Stimulated activated CD4-positive, alpha-beta T cell treated with anti-CD3 and anti-CD28 coated beads, Interleukin-1b, Interleukin-23, amount 100 ng/mL, for 1 hour (primary cell): ENCODE measurements at places on chromosomes 2 and 18.
A peak's percentile ranks its signal among the peaks of the same experiment; 100 is the strongest.

- DNase-seq: no peak
Observed at GRCh38 chr2:96501471-96501874, 3.7 kb downstream of the NEURL3 start.

DNA sequence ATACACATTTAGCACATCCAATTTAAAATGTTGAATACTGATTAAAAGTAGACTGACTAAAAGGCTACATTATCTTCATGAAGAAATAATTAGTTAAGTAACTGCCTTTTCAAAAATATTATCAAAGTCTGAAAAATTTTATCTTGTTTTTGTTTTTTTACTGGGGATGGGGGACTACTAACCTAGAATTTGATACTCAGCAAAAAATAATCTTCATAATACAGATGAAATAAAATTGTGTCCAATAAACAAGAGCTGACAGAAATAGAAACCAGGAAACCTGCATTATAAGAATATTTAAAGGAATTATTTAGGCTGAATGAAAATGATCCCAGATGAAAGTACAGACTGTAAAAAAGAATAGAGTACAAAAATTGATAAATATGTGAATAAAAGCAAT is 200.7 kb upstream of the RGPD4 start:
- no peak for DNase-seq

DNA sequence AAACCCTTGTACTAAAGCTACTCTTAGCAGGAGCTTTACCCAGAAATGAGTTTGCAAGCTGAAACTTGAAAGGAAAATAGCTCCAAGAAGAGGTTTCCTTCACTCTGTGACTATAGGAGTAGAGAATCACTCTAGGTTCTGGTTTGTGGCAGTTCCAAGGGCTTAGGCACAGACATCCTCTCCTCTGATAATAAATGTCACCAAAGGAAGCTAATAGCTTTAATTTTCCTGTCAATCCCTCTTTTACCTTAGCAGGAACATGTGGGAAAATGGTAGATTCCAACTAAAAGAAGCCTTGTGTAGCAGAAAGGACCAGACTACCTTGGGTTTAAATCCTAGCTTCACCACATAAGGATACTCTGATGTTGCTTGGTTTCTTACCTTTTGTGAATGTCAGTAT is 104.0 kb downstream of the FSHR start:
- DNase-seq: no peak

DNA sequence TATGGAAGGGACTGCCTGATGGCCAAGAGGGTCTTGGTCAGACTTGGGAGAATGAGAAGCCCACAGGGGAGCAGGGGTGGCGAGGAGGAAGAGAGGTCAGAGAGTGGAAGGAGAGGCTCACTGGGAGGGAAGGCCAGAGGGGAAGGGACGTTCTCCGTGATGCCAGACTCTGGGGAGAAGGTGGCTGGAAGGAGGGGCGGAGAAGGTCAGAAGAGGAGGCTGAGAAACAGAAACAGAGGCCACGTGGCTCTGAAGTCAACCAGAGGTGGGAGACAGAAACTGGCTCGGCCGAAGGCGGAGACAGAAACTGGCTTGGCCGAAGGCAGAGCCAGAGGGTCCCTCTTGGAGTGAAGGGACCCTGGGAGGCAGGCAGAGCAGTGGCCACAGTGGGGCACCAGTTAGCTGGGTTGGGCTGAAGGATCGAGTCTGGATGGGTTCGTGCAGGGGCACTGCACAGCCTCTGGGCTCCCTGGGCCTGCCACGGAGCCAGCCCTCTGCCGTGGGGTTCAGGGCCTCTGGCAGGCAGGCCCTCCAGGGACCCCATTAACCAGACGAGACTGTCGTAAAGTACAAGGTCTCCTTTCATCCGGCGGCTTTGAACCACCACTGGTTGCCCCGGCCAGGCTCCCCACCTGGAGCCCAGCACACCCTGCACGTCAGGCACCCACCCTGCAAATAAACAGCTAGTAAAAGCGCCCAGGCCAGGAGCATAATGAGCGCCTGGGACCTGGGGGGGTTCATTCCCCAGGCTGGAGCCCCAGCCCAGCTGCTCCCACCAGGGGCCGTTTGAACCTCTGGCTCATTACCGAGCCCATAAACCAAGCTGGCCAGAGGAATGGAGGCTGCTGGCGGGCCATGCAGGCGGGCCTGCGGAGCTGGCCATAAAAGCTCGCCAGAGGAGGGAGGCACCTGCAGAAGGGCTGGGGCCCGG is 218.8 kb downstream of the DYSF start:
- DNase-seq: no peak

- DNase-seq: no peak
Observed at GRCh38 chr2:197028633-197029032, 102.1 kb upstream of the PGAP1 start.

- DNase-seq: peak; percentile 6
Observed at GRCh38 chr2:73931531-73932500, 5.1 kb downstream of the DGUOK start.

DNA sequence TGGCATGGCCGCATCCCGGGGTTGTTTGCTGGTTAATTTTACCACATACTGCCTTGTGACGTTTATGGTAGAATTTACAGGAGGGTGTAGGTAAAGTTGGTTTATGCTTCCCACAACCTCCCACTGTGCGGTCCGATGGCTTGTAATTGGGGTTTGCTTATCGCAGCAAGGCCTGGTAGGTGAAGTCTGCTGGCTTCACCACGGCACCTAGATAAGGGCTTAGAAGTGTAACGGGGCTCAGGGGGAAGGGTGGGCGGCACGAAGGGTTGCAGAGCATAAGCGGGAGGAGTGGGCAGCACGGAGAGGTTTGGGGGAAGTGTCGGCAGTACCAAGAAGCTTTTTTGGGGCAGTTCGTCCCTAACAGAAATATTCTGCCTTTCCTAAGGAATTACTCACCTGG is 39.0 kb upstream of the TMEM131 start:
- DNase-seq: no peak

DNA sequence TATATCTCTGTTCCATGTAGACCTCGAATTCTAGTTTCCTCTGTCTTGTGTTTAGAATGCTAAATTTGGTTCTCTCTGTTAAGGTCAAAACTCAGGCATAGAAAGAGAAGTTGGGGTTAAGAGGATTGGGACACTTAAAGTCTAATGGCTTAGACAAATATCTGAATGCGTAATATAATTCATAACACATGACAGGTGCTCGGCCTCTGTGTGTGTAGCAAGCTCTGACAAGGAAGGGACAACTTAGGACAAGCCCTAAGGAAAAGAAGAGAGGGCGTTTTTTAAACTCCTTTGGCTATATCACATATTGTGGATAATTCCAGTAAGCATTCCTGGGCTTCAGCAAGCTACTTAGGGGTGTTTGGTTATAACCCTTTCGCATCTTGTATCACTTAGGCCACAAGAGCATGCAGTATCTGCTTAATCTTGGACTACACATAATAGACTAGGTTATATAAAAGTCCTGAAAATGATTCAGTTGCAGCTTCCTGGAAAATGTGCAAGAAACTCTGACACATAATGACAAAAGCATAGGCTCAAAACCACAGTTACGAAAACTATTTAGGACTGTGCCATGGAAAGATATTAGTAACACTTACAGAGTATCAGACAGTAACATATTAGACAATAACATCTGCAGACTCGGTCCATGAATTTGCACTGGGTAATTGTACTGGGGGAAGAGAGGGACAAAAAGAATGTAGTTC is 16.1 kb upstream of the CREB1 start:
- no peak for DNase-seq

DNA sequence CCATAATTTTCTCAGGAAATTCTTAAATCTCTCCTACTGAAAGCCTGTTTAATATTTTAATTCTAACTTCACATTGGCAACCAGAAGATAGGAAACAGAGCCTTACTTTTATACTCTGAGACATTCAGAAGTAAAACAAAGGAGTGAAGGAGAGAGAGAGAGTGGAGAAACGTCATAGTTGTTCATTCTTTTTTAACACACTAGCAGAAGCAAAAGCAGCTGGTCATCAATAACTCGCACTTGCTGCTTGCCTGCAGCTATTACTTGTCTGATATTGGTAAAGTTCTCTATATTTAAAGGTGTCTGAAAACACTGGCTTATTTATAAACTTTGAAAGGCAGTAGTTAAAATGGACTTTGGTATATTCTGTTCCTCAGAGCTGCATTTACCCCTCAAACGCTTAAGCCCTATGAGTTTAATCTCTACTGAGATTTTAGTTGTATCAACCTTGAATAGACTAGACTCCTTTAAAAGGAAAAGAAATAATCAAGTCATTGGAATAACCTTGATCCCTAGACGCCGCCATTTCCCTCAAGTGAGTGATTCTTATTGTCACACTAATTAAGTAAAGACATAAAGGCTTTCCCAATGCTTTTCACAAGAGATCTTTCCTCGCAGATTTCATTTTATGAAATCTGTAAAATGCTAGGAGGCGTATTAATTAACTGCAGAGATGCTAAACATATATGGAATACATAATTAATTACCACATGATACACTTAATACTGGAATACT is 182.0 kb downstream of the PID1 start:
- no peak for DNase-seq

DNA sequence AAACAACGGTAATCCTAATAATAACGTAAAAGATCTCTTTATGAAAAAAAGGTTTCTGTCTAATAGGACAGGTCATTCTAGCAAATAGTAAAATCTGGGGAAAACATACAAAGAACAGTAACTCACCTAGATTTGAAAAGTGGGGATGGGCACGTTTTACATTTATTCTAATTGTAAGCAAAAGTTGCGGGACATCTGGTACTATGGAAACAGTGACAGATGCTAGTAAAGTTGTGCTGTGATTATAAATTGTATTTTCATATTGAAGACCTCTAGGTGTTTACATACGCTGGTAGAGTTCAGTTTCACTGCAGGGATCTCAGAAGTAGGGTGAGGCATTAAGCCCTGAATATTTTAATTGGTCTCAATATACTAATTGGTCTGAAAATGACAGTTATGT is 422.5 kb downstream of the DPP10 start:
- no peak for DNase-seq

GRCh38 chr2:241860184-241861078 is 1.7 kb upstream of the PDCD1 start:
- DNase-seq: no peak

- DNase-seq: no peak
Observed at GRCh38 chr2:240640939-240641338, 15.7 kb downstream of the GPR35 start.

GRCh38 chr2:82098617-82099016 is 1794.1 kb upstream of the LRRTM1 start:
- no peak for DNase-seq

DNA sequence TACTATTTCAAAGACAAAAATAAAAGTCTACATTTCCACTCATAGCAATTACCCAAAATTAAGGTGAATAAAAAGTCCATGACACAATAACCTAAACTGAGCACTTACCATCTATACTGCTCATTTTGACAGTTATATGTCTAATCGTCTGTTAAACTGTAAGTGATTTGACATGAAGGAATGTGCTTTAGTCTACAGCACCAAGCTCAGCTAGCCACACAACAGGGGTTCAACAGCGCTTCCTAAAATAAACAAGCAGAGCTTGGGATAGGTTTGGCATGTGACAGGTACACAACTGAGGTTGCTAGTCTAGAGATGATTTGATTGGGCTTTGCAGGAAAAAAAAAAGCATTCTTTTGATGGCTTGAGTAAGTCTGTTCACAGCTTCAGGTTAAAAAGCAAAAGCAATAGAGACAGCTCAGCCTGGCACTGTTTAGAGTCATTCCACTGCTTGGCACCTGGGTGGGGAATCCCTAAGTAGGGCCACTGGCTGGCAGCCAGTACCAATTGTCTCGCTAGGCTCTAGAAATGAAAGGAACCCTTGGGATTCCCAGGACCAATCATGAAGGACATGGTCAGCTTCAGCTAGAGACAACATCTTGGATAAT is 78.6 kb downstream of the BARD1 start:
- DNase-seq: no peak

DNA sequence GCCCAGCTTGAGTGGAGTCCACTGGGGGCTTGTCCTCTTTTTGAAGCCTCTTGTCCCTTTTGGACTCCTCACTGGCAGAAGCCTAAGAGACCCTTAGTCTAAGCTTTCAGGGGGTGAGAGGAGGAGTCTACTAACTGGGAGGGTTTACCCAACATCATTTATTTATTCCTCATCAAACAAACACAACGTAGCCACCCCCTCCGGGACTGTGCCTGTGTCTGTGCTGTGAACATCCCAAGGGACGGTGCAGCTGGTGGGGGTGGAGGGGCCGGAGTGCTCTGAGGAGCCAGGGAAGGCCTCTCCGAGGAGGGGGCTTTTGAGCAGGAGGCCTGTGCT is 42.7 kb upstream of the TAF1B start:
- no peak for DNase-seq

- no peak for DNase-seq
Observed at GRCh38 chr2:85584857-85585780, 888 bp downstream of the VAMP5 start.

GRCh38 chr2:241763551-241764274 is 12.9 kb upstream of the GAL3ST2 start:
- no peak for DNase-seq

DNA sequence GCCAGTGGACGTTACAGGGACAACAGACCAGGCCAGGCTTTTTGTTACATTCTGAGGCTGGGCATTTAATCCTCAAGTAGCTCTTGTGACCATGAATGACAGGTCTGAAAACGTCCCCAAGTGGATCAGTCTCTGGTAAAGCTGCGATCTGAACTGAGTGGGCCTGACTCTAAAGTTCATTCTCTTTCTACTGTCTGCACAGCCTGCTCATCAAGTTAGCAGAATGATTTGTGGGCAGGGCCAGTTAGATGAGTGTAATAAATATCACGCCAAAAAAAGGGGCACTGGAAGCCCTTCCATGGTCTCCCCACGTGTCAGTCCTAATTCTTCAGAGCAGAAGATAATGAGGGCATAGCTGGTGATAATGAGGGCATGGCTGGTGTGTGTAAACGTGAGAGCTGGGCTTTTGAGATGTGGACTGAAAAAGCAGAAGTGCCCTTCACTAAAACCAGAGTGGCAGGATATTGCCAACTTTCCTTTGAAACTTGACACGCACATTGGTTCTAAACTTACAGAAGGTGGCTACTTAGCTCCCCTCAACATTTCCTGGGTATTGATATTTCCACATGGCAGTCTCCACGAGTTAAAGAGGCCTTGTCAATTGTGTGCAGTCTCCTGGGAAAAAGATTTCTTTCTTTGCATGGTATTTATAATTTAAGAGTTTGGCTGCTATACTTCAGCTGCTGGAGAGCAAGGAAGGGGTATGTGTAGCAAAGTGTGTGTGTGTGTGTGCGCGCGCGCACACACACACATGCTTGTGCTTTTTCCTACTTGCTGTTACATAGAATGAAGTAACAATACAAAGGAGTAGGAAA is 72.7 kb upstream of the LYPD6B start:
- DNase-seq: no peak

GRCh38 chr18:41690332-41691127 is 264.5 kb upstream of the PIK3C3 start:
- no peak for DNase-seq

GRCh38 chr2:17069564-17069963 is 403.9 kb upstream of the CYRIA start:
- DNase-seq: no peak
